ENCODE measurements at places on chromosomes 2 and 18.

GRCh38 chr18:32937066-32937465 lies 164.2 kb upstream of the KLHL14 start:
- no peak for DNase-seq

GRCh38 chr18:7584646-7585275 lies 17.6 kb downstream of the PTPRM start:
- DNase-seq, result no peak

- no peak for DNase-seq
Measured at GRCh38 chr2:29113027-29113686, 2.1 kb upstream of the CLIP4 start.

DNA sequence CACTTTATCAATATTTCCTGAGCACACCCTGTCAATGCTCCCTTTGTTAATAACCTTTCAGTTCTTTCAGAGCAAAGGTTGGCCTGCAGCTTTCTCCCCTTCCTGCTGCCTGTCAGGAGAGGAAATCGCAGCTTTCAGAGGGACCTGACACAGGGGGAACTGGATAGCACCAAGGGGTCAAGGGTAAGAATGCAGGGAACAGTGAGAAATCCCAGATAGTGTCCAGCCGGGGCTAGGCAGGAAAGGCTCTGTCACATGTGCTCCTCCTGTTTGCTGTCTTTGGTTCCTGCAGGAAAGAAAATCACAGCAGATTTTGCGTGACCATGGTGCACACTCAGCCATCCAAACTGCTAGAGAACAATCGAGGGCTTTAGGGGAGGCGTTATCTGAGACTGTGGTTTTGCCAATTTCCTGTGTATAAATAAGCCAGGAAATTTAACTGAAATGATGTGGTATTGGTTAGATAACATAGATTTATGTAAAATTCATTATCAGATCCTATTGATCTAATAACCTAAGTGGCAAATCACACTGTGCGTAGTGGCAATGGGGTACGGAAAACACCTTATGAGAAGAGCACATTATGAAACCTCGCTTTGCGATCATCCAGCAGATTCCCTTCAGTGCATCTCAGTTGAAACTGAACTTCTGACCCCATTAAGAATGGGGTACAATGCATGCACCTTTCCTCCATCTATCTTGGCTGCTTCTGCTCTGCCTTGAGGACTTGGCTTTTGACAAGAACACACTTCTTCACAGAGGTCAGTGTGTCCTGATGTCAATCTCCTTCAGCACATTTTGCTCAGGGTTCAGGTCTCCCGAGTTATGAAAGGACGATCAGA lies 178.0 kb downstream of the ICOS start:
- DNase-seq, result no peak

GRCh38 chr2:43009448-43009847 lies 217.0 kb downstream of the ZFP36L2 start:
- no peak for DNase-seq

- no peak for DNase-seq
Measured at GRCh38 chr2:172969609-172970008, 106.0 kb upstream of the MAP3K20 start.

DNA sequence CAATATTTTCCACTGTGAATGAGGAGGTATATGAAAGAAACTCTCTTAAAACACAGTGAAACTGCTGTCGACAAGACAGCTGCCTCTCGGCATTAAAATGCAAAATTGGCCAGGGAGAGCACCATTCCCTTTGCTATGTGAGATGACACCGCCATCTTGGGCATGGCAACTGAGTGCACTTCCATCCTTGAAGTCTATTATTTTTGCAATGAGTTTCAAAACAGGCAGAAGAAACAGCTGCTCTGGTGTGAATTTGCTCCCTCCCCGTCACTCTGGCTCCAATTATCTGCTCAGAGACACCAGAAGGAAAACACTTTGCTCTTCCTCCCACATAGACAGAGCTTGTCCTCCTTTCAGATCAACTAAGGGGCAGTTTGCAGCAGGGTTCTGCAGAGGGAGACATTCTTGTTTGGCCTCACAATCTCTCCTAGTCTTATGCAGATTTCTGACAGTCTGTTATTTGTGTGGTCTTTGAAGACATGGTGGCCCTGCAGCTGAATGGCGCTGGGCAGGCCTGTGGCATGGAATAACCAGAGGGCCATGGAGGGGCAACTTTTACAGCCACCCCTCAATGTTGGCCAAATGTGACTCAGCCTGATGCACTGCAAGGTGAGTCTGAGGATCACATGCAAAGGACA lies 48.6 kb upstream of the SEC11C start:
- DNase-seq, result no peak

- no peak for DNase-seq
Measured at GRCh38 chr2:114821055-114821454, 378.6 kb downstream of the DPP10 start.

DNA sequence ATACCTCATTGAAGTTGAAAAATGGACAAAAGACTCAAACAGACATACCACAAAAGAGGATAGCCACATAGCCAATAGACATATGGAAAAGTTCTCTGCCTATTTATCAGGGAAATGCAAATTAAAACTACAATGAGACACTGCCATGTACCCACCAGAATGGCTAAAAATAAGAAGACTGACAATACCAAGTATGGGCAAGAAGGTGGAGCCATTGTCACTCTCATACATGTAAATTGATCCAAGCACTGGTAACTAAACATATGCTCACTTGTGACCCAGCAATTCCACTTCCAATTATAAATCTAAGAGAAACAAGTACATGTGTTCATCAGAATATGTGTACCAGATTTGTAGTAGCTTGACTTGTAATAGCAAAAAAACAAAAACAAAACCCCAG lies 4.6 kb downstream of the LOXHD1 start:
- no peak for DNase-seq

DNA sequence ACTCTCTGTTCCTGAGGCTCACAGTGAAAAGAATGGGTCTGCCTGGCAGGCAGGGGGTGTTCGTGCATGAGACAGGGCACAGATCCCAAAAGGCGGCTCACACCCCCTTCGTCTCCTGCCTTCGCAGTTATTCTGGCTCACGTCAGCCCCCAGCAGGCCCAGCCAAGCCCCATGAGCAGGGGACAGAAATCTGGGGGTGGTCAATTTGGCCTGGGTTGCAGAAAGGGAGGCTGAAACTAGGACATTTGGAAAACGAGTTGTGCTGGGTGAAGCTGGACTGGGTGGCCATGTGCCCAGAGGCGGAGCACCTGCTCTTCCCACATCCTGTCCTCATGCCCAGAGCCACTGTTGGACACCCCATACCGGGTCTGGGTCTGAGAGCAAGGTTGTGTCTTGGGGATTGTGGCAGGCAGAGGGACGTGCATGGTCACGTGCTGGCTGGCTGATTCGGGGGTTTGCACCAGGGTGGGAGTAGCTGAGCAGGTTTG lies 99.0 kb upstream of the MCFD2 start:
- DNase-seq, result no peak

- no peak for DNase-seq
Measured at GRCh38 chr2:36792951-36793350, 96.4 kb downstream of the VIT start.

- no peak for DNase-seq
Measured at GRCh38 chr18:57539702-57540101, 46.8 kb downstream of the FECH start.

DNA sequence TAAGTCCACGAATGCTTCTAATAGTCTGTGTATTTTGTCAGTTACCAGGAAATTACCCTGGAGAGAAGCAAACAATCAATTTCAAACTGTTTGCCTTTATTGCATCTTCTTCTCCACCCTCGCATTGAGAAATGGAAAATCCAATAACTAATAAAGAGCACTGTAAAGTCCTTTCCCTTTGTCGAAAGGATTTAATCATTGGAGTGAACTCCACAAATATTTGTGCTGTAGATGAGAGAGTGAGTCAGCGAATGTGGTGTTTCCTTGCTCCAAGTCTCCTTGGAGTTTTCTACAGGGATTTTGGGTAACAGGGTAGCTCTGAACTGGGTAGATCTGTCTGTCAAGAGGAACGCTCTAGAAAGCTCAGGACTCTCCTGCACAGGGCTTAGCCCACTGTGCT lies 240.2 kb downstream of the KCNS3 start:
- DNase-seq, result no peak

GRCh38 chr2:219327719-219328118 lies 4.8 kb downstream of the RESP18 start:
- no peak for DNase-seq

GRCh38 chr2:225090746-225091145 lies 48.5 kb upstream of the DOCK10 start:
- no peak for DNase-seq

GRCh38 chr2:108414945-108415344 lies 34.1 kb upstream of the GCC2 start:
- no peak for DNase-seq

DNA sequence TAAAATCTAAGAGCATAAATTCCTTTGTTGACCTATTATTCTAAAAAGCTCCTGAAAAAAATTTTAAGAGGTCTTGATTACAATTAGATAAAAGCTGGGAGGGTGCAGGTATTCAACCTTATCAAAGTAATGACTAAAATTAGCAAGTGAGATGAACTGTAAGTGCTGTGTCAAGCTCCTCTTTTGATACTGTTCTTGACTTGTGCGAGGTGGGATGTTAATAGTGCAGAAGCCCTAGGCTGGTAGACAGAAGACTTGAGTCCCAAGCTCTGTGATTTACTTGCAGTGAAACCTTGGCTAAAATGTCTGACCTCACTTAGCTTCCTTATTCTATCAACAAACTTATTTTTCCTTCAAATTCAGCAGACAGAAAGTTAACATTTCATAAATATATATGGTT lies 637.5 kb downstream of the DSC3 start:
- no peak for DNase-seq

- no peak for DNase-seq
Measured at GRCh38 chr2:96391828-96392200, 56.2 kb downstream of the NCAPH start.

- DNase-seq, result no peak
Measured at GRCh38 chr2:177063331-177063730, 149.3 kb upstream of the HNRNPA3 start.

DNA sequence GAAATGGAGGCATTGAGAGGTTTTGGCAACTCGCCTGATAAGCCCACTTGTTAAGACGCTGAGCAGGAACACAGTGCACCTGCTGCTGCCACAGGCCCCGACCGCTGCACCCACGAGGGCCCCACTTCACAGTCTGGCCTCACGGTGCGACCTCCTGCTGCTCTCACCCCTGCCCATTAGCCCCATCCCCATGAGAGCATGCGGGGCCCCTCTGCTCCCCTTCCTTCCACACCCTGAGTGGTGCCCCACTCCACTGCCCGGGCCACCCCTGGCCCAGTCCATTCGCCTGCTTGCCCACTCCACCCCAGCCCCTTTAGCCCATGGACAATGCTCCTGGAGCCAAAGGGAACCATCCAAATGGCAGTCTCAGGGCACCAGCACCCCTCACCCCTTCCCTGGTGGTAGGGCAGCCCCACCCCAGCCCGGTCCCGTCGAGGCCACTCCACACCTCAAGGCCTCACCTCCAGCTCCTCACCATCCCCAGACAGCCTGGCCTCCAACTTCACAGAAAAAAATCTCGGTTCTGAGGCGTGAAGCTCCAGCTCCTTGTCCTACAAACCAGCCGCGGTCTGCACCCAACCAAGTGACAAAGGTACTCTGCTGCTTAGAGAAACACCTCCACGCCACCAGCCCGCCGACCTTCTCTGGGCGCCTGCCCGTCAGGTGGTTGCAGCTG lies 6.7 kb upstream of the GPR55 start:
- DNase-seq, result no peak

DNA sequence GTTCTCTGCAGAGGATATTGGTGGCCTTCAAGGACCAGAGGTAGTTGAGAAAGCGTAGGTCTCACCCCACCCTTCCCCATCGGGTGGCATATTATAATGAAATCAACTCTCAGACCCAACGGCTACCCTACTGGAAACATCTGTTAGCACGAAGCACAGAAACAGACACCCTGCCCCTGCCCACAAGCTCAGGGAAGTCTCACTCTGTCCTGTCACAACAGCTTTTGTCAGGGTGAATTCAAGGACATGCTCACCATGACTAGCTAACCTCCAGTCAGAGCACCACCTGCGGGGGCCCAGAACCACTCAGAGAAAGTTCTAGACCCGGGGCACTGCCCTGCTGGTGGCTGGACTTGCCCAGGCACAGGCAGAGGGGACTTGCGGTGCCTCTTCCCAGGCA lies 3.5 kb upstream of the B3GNT7 start:
- no peak for DNase-seq

- DNase-seq, result no peak
Measured at GRCh38 chr2:148511883-148512282, 132.7 kb upstream of the EPC2 start.

DNA sequence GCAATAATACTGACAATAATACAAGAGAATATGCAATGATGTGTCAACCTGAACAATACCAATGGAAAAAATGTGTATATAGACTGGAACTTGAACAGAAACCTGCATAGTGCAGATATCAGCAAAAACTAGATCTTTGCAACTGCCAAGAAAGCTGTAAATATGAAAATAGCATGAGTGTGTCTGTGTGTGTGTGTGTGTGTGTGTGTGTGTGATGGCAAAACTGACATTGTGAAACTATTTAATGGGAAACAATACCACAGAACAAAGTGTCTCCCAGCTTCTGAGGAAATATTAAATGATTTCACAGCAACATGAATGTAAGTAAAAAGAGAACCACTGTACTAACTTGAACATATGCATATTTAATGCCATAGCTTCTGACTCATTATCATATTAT lies 558.2 kb upstream of the LINC00305 start:
- DNase-seq, result no peak

GRCh38 chr2:220628252-220628651 lies 943.9 kb downstream of the EPHA4 start:
- no peak for DNase-seq

DNA sequence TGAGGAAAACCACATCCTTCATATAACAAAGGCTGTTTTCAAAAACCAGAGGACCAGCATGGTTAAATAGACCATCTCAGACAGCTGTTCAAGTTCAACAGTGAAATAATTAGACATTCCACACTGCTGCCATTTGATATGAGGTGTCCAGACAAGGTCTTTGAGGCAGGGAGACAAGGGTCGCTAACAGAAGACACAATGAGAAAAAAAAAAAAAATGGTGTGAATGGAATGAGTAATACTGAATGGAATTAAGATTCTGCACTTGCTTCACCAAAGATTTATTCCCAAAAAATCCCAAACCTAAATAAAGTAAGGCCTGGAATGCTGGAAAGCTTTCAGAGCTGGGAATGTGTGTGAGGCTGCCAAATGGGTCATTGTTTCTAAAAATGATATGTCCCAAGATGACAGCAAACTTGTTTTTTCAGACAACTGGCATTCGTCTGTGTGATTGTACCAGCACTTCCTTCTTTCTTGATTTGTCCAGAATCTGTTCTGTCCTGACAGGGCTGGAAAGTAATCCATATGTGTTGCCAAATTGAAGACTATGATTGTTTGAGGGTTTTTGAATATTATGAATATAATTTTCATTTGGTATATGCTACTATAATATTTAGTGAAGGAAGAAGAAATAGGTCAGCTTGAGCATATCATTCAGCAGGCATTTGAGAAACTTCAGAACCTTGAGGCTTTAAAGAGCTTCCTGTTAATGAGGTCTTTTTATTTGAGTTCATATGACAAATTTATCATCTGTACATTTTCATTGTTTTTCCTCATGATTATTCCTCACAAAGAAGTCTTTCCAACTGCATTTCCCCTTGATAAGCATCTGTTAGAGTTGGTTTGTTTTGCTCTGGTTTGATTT lies 85.2 kb upstream of the ITGA4 start:
- DNase-seq, result no peak

GRCh38 chr2:48110492-48110891 lies 204.2 kb upstream of the FBXO11 start:
- no peak for DNase-seq

- no peak for DNase-seq
Measured at GRCh38 chr2:230068651-230069055, at the start of gene SLC16A14. TSS of gene SLC16A14 (minus strand) at chr2:230068924. CDS start at chr2:230059352, 9,572 bp downstream.

GRCh38 chr2:191351921-191352320 lies 106.7 kb downstream of the MYO1B start:
- DNase-seq, result no peak

- DNase-seq, result no peak
Measured at GRCh38 chr2:3956892-3957291, 253.5 kb downstream of the DCDC2C start.
